ENCODE measurements at places on chromosomes 2 and 18.

- no peaks in the 10 kb centered on the region for H3K36me3 ChIP-seq
- H3K4me1 ChIP-seq: peaks cover 28% of the 10 kb centered on the region
- H3K4me3 ChIP-seq: no peak overlapping the region
- peak overlapping the region; percentile 2 for H3K27ac ChIP-seq
These were observed 60.4 kb upstream of the NABP1 start for GRCh38 chr2:191617575-191617974.

- no peaks in the 10 kb centered on the region for H3K27me3 ChIP-seq
- no peaks in the 10 kb centered on the region for H3K4me1 ChIP-seq
- H3K4me3 ChIP-seq: no peak overlapping the region
- no peaks in the 10 kb centered on the region for H3K36me3 ChIP-seq
These were observed 60.3 kb upstream of the IGFBP2 start for GRCh38 chr2:216572582-216573578.

- H3K4me3 ChIP-seq: no peak overlapping the region
- H3K27ac ChIP-seq: no peak overlapping the region
- H3K4me1 ChIP-seq: no peaks in the 10 kb centered on the region
- H3K36me3 ChIP-seq: no peaks in the 10 kb centered on the region
- no peak for DNase-seq
These were observed 274.4 kb upstream of the HDAC4 start for GRCh38 chr2:239674981-239675825.

DNA sequence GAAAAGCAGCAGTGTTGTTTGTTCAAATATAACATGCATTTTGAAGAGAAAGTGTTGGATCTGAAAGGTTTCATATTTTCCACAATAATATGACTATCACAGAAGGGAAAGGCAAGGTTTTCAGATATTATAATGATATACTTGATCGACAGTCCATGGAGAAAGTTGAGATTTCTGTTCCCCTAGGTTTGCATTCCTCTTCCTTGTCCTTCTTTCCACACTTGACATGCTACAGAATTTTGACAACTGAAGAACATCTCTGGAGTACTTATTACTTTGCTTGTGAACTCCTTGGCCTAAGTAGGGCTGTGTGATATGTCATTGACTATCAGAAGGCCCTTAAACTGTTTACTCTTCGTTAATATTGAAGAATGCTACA, 46.5 kb downstream of the TMEFF2 start:
- H3K36me3 ChIP-seq: no peaks in the 10 kb centered on the region
- H3K27ac ChIP-seq: no peak overlapping the region
- no peak overlapping the region for H3K4me3 ChIP-seq
- no peak for DNase-seq
- no peaks in the 10 kb centered on the region for H3K4me1 ChIP-seq

DNA sequence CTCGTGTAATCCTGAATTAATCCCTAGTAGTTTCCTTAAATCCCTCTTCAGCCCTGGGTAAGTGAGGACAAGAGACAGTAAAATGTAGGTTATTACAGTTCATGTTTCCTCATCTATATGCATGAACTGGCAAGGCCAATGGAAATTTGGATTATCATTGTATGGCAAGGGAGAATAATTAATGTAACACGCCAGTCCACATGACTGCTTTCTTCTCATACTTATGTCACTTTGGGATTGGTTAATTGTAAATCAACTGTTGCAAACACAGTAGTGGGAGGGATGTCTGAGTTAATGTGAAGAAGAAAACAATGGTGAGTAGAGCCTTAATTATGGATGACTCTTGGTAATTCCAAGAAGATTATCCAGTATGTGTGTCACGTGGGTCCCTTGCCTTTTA, 1.7 kb upstream of the SERPINB7 start:
- no peaks in the 10 kb centered on the region for H3K27me3 ChIP-seq
- DNase-seq: no peak
- no peaks in the 10 kb centered on the region for H3K4me1 ChIP-seq
- H3K4me3 ChIP-seq: no peak overlapping the region
